CD4-positive, alpha-beta T cell treated with Interleukin-4 for 4 hours (primary cell): ENCODE measurements at places on chromosomes 5 and 9.

DNA sequence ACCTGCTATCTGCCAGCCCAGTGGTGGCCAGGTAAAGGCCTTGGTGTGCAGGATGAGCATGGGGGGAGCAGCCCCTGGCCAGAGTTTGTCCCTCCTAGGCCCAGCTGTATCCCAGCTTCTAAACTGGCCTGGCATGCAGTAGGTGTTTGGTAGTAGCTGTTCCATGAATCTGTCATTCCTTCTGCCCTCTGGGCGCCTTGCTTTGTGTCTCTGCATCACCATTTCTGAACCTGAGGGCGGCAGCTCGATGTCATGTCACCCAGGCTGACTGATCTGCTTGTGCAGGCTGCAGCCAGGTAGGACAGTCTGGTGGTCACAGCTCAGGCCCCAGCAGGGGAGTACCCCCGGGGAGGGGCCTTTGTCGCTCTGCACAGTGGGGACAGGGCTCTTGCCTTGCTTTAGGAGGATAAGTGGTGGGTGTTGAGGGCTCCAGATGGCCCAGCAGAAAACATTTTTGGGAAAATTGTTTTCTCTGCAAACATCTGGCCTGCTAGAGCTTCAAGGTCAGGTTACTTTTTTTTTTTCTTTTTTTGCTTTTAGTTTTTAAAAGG lies 4.6 kb upstream of the SUSD3 start:
- no peak for DNase-seq

DNA sequence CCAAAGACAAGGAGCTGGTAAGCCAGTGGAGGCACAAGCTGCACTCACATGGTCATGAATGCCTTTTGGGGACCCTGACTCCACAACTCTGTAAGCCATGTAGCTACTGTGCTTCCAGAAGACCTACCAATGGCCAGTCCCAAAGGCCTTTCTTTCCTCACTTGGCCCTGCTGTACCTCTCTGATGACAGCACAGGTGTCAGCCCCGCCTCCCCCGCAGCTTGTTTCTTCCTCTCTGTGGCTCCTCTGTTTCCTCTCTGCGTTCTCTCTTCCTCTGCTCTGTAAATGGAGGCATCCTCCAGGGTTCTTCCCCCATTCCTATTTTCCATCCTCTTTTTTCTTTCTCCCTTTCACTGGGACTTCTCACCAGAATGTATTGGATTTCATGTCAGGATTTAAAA lies 26.7 kb downstream of the SH3TC2 start:
- no peak for DNase-seq

DNA sequence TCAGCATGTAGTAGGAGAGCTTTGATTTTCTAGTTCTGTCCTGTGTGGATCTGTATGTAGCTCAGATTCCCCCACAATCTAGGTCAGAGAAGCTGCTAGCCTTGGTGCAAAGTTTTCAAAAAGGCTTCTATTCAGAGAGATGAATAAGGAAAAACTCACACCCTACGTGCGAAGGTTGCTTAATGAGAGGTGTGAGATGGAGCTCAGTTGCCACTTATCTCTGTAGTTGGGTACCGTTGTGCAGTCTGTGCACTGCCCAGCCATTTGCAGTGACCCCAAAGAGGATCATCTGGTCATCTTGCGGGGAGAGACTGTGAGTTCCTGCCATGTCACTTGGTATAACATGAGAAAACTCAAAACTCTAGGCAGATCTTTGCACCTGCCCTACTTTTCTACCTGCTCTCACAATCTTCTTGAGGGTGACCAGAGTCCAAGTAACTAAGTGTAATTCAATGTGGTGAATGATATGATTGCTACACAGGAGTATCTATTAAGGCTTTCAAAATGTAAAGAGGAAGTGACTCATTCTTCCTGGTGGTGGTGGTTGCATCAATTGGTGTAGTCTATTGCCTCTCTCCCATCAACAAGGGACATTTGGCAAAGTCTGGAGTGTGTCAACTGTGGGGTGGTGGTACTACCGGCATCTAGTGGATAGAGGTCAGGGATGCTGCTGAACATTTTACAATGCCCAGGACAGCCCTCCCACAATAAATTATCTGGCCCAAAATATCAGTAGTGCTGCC lies 65.2 kb downstream of the TMC1 start:
- DNase-seq = peak; percentile 68

- no peak for DNase-seq
Observed at GRCh38 chr5:75909223-75909622, 174.0 kb upstream of the SV2C start.

DNA sequence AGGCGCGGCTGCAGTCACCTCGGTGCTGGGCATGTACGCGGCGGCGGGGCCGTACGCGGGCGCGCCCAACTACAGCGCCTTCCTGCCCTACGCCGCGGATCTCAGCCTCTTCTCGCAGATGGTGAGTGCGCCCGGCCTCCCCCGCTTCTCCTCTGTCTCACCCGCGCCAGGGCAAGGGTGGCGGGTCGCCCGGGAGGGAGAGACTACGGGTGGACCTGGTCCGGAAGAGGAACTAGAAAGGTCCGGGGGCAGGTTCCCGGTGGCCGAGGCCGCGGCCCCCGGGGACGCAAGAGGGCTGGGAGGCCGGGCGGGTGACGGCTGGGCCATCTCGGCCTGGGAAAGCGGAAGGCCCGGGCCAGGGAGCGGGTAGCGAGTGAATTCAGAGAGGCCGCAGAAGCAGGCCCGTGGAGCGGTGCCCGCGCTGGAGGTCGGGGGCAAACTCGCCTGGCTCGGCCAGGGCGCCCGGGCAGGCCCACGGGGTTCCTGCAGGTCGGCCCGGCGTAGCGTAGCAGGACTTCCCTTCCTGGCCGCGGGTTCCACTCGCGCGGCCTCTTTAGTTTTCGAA lies 711 bp downstream of the IRX1 start:
- DNase-seq = no peak

DNA sequence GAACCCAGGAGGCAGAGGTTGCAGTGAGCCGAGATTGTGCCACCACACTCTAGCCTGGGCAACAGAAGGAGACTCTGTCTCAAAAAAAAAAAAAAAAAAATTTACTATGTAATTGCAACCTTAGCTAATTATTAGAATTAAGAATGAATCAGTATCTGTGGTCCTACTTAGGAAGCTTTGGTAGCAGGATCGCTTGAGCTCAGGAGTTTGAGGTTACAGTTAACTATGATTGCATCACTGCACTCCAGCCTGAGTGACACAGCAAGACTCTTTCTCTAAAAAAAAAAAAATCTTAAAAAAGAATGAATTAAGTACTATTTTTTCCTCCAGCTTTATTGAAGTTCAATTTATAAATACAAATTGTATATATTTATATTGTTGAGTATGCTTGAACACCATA lies 16.7 kb downstream of the NDUFAF2 start:
- no peak for DNase-seq

DNA sequence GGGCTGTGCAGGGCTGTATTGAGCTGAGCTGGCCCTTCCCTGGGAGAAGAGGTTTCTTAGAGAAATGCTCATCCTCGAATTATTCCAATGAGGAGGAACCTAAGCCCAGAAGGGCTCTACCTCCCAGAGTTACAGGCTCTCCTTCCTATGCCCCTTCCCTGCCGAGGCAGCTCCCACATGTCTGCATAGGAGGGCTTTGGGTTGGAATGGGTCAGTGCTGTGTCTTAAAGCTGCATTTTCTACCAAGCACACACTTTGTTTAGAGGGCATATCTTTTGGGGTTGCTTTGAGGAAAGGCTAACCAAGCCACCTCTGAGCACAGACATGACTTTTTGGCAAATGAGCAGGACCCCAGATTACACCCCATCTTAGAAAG lies 9.1 kb downstream of the NEK6 start:
- DNase-seq = no peak

DNA sequence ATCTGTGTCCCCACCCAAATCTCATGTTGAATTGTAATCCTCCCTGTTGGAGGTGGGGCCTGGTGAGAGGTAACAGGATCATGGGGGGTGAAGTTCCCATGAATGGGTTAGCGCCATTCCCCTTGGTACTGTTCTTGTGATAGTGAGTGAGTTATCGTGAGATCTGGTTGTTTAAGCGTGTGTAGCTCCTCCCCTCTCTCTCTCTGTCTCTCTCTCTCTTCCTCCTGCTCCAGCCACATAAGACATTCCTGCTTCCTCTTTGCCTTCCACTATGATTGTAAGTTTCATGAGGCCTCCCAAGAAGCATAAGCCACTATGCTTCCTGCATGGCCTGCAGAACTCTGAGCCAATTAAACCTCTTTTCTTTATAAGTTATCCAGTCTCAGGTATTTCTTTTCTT lies 28.8 kb downstream of the C5orf15 start:
- DNase-seq = no peak

DNA sequence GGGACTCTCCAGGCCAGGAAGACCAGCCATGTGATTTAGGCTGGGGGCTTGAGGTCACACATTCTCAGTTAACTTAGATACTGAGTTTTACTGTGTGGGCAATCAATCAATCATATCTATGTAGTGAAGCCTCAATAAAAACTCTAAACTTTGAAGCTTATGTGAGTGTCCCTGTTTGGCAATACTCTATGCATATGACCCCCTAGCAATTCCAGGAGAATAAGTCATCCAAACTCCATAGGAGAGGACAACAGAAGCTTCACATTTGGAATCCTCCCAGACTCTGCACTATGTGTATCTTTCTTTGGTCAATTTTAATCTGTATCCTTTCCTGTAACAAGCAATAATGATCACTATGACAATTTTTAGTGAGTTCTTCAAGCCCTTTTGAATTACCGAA lies 216.8 kb upstream of the RGMB start:
- no peak for DNase-seq

DNA sequence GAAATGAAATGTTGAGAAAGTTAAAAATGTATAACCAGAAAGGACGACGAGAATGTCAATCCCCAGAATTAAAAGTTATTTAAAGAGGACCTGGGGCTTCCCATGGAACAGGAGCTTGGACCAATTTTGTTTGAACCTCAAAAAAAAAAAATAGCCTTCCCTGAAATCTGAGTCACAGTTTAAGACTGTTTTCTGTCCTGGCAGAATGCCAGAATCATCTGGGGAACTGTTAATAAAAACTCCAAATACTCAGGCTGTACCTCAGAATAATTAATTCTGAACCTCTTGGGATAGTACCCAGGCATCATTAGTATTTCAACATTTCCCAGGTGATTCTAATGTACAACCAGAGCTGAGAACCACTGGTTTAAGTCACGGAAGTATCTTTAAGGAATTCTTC lies 102.2 kb upstream of the SLCO6A1 start:
- DNase-seq = no peak

DNA sequence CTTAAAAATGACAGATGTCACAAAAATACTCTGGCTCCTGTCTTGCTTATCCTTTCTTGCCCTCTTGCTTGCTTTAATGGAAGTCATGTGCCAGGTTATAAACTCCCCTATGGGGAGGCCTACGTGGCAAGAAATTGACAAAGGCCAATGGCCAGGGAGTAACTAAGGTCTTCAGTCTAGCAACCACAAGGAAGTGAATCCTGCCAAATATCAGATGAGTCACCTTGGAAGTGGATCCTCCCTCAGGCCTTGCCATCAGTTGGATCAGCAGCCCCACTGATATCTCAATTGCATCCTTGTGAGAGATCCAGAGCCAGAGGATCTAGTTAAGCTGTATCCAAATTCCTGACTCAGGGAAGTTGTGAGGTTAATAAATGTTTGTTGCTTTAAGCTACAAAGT lies 82.8 kb downstream of the CAAP1 start:
- DNase-seq = no peak

DNA sequence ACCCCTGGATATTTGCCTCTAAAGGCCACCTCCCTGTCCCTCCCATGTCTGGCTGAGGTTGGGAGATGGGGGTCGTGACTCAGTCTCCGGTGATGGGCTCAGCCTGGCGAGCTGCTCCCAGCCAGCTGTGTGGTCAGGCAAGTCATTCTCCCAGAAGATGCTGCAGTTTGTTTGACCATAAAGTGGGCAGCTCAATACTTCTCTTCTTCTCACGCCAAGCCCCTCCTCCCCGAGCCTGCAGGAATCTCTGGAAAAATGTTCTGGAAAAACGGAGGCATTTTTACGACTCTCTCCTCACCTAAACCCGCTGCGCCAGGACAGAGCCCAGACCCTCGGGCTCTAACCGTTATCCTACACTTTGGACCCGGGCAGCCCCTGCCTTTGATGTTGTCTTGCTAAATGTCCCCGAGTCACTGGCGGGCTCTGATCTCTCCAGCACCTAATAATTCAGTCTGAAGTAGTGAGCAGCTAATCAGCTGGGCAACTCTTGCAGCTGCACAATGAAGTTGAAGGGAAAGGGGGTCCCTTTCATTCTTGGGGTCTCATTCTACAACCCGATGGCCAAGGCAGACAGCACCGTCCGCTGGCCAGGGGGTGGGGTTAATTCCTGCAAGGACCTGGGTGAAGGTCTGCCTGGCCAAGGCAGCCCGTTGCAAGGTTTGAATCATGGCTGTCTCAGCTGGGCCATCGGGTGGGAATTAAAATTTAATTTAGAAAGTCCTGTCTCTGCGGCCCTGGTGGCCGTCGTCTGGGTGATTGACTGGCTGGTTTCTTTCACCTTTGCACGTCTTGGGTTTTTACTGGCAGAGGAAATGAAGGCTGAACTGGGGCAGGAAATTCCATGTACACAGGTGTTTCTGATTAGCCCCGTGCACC lies 12.3 kb downstream of the DCANP1 start:
- DNase-seq = no peak

GRCh38 chr9:130607640-130608420 lies 28.5 kb downstream of the FUBP3 start:
- no peak for DNase-seq

DNA sequence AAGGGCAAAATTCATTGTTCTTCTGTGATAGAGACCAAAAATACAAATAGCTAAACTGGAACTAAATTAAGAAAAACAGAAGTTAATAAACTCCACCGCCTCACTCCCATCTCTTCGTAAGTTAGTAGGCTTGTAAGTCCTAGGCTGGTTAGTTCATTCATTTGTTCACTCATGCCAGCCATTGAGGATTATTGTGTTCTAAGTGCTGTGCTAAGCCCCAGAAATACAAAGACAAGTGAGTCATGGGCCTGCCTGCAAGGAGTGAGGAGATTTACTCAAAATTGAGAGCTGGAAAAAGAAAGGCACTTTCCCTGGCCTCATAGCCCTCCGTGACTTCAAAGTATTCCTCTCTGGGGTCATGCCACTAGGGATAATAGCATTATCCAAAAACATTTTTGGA lies 8.5 kb downstream of the DOCK8 start:
- no peak for DNase-seq

DNA sequence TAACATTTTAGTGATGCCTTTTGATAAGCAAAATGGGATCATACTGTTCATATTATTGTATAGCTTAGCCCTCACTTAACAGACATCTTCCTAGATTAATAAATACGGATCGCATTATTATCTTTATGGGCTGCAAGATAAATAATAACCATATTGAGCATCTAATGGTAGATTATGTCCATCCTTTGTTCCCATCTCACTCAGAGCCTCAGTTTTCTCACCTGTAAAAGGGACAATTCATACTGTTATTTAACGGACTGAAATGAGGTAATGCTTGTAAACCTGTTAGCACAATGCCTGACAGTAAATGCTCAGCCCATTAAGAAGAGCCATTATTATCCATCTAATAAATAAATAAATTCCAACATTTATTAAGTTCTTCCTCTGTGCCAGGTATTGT lies 3.0 kb upstream of the RPL26L1 start:
- DNase-seq = no peak

DNA sequence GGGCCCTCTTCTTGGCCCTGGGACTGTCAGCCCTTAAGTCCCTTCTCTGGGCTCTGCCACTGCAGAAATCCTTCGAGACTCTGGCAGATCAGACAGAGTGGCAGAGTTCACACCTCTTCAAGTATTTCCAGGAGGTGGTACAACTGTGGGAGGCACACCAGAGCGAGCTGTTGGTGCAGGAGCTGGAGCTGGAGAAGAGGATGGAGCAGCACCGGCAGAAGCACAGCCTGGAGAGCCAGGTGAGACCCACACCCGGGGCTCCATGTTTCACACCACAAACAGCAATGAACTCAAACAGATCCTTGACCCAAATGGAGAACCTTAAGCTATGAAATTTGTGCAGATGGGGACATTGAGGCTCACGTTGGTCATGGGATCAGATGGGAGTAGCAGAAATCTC lies 17.5 kb downstream of the CCDC180 start:
- DNase-seq = no peak
